Stomach (tissue), 19 donors: ENCODE measurements at places on chromosomes 16 and 17. TPM values are rescaled to one million over a fixed set of nuclear protein-coding genes. Genes with fewer than 3 reads are reported as not detected.

GRCh38 chr17:57400648-57401047 is 144.3 kb downstream of the MSI2 start:
- no peak for DNase-seq

- no peak for DNase-seq
These were observed 26.1 kb downstream of the PLXDC1 start for GRCh38 chr17:39125143-39125875.

DNA sequence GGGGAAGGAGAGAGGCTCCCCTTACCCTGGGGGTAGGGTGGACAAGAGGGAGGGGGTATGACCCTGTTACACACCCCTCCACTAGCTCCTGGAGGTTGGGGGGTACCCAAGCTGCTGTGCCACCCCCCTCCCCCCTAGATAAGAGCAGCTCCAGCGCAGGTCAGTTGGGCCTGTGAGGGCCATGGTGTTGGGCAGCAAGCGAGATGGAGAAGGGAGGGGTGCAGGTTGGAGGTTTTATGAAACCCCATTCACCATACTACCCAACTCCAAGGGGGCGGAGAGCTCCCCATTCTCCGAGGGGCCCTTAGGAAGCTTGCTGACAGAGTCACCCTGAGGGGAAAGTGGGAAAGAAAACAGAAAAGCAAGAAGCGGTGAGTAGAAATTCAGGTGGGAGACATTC is 1.7 kb upstream of the SOX15 start:
- no peak for DNase-seq

- DNase-seq, result no peak
These were observed 25.3 kb upstream of the PRM1 start for GRCh38 chr16:11306381-11306780.

The DNAH9 gene
- 0.29 TPM for total RNA-seq

DNA sequence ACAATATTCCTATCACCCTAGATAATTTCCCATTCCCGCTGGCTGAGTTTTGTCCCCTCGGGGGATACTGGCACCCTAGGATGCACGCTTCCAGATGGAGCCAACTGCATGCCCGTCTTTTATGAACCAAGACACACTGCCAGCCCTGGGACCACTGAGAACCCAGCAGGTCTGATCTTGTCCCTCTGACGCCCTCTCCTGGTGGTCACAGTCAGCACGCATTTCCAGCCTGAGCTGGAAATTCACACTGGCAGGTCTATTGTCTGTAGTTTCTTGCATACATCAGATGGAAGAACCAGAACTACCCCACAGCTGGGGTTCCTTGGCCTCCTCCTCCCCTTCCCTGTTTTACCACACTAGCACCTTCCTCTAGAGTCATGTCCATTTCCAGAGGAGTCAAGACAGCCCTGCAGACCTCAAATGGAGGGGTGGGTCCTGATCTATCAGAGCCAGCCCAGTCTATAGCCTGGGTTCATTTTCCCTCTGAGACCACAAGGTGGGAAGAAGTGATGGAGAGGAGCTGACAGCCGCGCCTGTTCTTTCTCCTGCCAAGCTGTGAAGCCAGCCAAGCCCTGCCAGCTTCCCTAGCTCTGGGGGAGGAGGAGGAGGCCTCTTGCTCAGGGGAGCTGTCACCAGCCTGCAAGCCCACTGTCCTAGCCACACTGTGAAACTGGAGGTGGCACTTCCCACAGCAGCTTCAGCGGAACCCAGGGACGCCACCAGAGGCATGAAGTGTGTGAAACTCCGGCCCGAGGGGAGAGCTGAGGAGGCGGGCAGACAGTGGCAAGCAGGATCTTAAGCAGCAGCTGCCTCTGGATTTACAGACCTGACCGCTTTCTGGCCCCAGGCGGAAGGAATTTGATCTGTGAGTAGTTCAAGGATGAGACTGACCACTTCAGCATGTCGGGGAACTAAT is 29.3 kb downstream of the MXRA7 start:
- DNase-seq, result peak; percentile 80

- DNase-seq, result no peak
These were observed 562.2 kb upstream of the ZFHX3 start for GRCh38 chr16:73610160-73610559.

- no peak for DNase-seq
These were observed 47.4 kb upstream of the ENPP7 start for GRCh38 chr17:79683365-79683764.

DNA sequence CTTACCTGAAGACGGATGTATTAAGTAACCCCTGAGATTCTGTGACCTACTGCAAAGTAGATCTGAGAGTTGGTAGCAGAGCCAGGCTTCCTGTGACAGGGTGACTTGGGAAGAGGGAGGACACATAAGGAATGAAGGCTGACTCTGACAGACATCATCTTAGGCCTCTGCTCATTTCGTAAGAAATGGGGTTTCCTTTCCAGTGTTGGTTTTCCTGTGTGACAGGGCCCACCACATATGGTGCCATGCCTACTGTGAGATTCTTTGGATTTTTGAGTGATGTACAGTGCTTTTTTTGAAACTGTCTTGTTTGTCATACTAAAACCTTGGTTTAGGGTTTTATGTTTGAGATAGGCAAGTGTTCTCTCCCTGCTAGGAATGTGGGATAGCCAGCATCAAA is 12.7 kb downstream of the LIG3 start:
- DNase-seq, result no peak

GRCh38 chr17:74245145-74245831 is 28.7 kb upstream of the DNAI2 start:
- DNase-seq, result no peak

DNA sequence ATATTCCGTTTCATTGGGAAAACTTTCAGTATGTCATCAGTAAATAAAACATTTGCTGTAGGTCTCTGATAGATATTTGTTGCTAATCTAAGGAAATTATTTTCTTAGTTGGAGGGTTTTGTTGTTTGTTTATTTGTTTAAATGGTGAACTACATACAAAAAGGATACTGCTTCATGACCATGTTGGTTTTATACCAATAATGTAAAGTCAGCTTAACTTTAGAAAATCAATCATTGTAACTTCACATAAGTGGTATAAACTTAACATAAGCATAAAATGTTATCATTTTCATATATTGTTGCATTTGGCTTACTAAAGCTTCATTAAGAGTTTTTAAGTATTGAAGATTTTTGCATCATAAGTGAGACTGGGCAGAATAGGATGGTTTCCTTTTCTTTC is 57.9 kb downstream of the NSRP1 start:
- DNase-seq, result no peak

DNA sequence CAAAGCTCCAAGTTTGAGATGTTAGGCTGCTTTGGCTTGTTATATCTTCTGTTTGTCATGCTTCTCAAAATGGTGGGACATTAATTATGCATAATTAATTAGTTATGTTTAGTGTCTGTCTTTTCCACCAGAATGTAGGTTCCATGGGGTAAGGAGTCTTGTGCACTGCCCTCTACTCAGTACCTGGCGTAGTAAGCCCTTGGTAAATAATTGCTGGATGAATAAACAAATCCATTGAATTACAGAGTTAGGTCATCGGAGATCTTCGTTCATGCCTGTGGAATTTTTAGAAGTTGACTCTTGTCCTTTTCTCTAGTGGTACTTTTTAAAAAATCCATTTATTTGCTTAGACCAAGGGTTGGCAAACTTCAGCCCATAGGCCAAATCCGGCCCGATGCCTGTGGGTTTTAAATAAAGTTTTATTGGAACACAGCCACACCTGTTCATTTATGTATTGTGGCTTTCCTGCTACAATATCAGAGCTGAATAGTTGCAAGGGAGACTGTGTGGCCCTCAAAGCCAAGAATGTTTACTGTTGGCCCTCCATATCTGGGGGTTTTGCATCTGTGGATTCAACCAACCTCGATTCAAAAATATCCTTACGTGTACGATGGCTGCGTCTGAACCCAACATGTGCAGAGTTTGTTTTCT is 524.8 kb upstream of the EEF2KMT start:
- DNase-seq, result no peak

GRCh38 chr16:67242138-67242730 is 5.0 kb downstream of the FHOD1 start:
- DNase-seq, result no peak

The CPHXL2 gene
- total RNA-seq, result not detected

- DNase-seq, result no peak
These were observed 2066.7 kb downstream of the TP53TG3F start for GRCh38 chr16:35525979-35526590.

The TANGO6 gene
- 12.9 TPM for total RNA-seq

DNA sequence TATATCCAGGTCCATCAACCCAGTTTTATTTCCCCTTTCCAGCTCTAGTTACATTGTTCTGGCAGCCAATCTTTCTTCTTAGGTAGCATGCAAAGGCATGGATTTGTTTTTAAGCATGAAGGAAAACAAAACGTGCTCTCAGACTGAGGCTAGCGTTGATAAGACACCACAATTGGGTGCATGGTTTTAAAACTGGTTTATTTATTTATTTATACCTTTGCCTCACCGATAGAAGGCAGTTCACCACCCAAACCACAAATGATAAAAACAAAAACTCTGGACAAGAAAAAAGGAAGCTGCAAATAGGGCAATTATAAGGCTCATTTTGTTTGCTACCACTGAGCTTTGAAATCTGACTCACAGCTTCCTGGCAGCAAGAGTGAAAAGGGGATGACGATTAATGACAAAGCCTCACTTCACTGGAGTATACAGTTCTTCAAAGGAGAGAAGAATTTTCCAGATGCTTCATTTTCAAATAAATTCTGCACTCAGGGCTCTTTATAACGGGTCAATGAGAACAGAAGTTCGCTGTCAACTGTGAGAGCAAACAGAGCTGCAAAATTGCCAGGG is 278.4 kb upstream of the IRX5 start:
- no peak for DNase-seq

DNA sequence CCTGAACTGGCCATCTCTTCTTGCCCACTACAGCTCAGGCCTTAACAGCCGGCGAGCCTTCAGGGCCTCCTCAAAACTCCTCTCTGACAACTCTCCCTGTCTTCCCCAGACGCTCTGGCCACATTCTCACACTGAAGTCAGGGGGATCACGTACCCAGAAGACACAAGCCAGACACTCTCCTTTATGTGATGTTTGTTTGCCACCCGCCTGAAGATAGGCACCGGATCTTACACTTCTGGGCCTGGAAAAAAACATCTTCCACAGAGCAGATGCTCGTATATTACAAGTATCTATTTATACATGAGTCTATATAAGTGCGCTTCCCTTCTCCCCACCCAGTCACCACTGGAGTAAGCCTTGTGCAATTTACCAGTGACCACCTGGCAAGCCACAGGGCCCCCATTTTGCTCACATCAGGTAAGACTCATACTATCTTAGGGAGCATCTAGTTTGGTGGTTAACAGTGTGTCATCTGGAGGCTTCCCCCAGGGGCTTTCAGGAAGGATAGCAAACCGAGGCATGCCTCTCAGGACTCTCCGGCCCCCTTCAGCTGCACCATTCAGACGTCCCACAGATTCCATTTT is 349.4 kb downstream of the SOX9 start:
- DNase-seq, result no peak

The NOS2 gene
- total RNA-seq, result not detected

- peak; percentile 74 for DNase-seq
These were observed 56.0 kb downstream of the TNFRSF13B start for GRCh38 chr17:16915752-16916556.

GRCh38 chr16:15993541-15993940 is 44.1 kb downstream of the ABCC1 start:
- DNase-seq, result no peak

DNA sequence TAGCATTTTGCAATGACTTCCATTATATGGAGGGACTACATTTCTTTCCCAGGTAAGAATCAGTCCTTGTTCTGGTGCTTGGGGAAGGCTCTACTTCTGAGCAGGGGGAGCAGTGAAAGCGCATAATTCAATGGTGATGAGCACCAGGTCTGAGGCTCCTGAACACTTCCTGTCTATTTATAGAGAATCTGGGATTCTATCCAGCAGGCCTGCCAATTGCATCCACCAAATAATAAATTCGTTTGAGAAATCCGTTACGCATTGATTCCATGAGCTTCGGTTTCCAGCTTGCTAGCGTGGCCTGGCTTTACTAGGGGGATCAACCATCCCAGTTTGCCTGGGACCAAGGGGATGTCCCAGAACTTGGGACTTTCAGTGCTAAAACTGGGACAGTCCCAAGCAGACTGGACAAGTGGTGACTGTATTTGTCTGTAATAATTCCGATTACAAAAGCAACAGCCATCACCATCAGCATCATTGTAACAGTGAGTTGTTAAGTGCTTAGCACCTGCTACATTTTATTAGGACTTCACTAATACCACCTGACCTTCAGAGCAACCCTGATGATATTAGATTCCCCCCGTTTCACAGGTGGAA is 349.9 kb downstream of the MAF start:
- DNase-seq, result peak; percentile 28

GRCh38 chr16:3115561-3115960 is 3.2 kb downstream of the ZNF205 start:
- DNase-seq, result no peak
